ENCODE measurements at places on chromosomes 5 and 9. TPM values are rescaled to one million over a fixed set of nuclear protein-coding genes. Genes with fewer than 3 reads are reported as not detected.

FOXD4L4 gene
- 0.27 TPM for total RNA-seq

MEGF10 gene
- 2.3 TPM for total RNA-seq

ALAD gene
- total RNA-seq, result 34.4 TPM

LCN10 gene
- 10.1 TPM for total RNA-seq

BTNL8 gene
- 0.89 TPM for total RNA-seq

CDC37L1 gene
- total RNA-seq, result 44.6 TPM

DIPK1B gene
- total RNA-seq, result 22.8 TPM

PTGDS gene
- 39.5 TPM for total RNA-seq

GABRA1 gene
- total RNA-seq, result not detected

CNTNAP3 gene
- total RNA-seq, result 11.5 TPM

N4BP3 gene
- 3.9 TPM for total RNA-seq

KLHL3 gene
- total RNA-seq, result 26.7 TPM

CHSY3 gene
- 5.6 TPM for total RNA-seq

AGXT2 gene
- total RNA-seq, result not detected

TEK gene
- 12.7 TPM for total RNA-seq

SEMA4D gene
- 29.5 TPM for total RNA-seq

ACTBL2 gene
- not detected for total RNA-seq

CENPH gene
- 0.88 TPM for total RNA-seq

TMC1 gene
- not detected for total RNA-seq

REEP2 gene
- 2.0 TPM for total RNA-seq

GZMA gene
- total RNA-seq, result not detected

PCDHB13 gene
- total RNA-seq, result 5.0 TPM

NUTM2G gene
- total RNA-seq, result not detected

OR1K1 gene
- not detected for total RNA-seq

ARHGEF28 gene
- 53.2 TPM for total RNA-seq

PCDHGA2 gene
- 5.5 TPM for total RNA-seq

GPR150 gene
- not detected for total RNA-seq

PDGFRB gene
- total RNA-seq, result 101 TPM

SPTLC1 gene
- total RNA-seq, result 132 TPM

GDF9 gene
- total RNA-seq, result not detected

PTGES gene
- total RNA-seq, result 2.6 TPM

CDX1 gene
- total RNA-seq, result not detected

CCL28 gene
- 21.5 TPM for total RNA-seq

CBY3 gene
- not detected for total RNA-seq

C1QTNF2 gene
- total RNA-seq, result 1.1 TPM

DMGDH gene
- total RNA-seq, result 7.5 TPM

PRDM9 gene
- not detected for total RNA-seq

OBP2B gene
- total RNA-seq, result not detected

EDIL3 gene
- 2.5 TPM for total RNA-seq

SLC2A8 gene
- 27.8 TPM for total RNA-seq

PCDHA1 gene
- not detected for total RNA-seq

SLC46A2 gene
- not detected for total RNA-seq

FKBP15 gene
- 30.1 TPM for total RNA-seq

ASPN gene
- total RNA-seq, result 7.8 TPM

PCDHB6 gene
- 1.1 TPM for total RNA-seq

FLT4 gene
- total RNA-seq, result 52.8 TPM

CDKN2B-AS1 gene
- total RNA-seq, result 0.38 TPM

MARCOL gene
- not detected for total RNA-seq

CYFIP2 gene
- 43.9 TPM for total RNA-seq

TMEM252 gene
- not detected for total RNA-seq

IRX2 gene
- 7.6 TPM for total RNA-seq

KCNT1 gene
- total RNA-seq, result not detected

PDE8B gene
- total RNA-seq, result 172 TPM

SLC45A2 gene
- not detected for total RNA-seq

ST6GALNAC6 gene
- total RNA-seq, result 124 TPM

C9orf40 gene
- total RNA-seq, result 3.3 TPM

SPTAN1 gene
- total RNA-seq, result 303 TPM

GRIA1 gene
- total RNA-seq, result 0.89 TPM

Data from thyroid gland (tissue), 4 donors.